ENCODE measurements at places on chromosomes 1 and 21.

GRCh38 chr1:161725908-161726472 lies 4.6 kb downstream of the FCRLB start:
- peak; percentile 37 for DNase-seq

DNA sequence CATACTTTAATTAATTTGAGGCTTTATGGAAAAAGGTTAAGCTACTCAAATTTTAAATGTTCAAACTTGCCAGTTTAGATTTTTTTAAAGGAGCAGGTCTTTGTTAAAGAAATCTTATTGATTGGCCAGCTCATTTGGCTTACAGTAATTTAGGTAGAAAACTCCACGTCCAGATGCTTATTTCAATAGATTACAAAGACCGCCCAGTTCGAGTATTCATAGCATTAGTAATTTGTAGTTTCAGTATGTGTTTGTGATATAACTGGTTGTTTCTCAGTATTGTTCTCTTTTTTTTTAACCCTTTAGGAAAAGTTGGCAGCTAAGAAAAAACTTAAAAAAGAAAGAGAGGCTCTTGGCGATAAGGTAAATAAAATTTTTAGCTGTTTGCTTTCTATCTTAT lies 1.6 kb downstream of the RPF1 start:
- DNase-seq = peak; percentile 22

DNA sequence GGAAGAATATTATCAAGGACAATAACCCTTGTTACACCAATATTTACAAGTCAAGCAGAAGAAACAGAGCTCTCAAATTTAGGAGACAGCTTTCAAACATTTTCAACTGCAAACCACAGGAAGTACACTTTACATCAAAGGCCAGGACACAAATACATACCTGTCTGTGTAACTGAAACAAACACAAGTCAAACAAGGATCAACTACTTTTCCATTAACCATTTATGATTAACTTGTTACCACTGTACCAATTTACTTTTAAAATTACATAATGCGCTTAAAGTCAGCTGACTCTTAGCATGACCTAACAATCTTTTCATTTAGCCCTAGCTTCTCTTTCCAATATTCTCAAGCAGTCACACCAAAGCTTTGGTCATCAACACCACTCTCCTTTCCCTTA lies 43.5 kb downstream of the TRIM33 start:
- peak; percentile 22 for DNase-seq

- peak; percentile 86 for DNase-seq
Measured at GRCh38 chr21:45140346-45140940, 66.1 kb downstream of the ADARB1 start.

- DNase-seq = no peak
Measured at GRCh38 chr1:88311265-88311664, 372.8 kb upstream of the PKN2 start.

- no peak for DNase-seq
Measured at GRCh38 chr1:211478376-211478775, 13.6 kb downstream of the RD3 start.

- DNase-seq = no peak
Measured at GRCh38 chr1:209342441-209343175, 240.9 kb upstream of the CAMK1G start.

- no peak for DNase-seq
Measured at GRCh38 chr1:63524201-63524600, 876 bp downstream of the EFCAB7 start.

- no peak for DNase-seq
Measured at GRCh38 chr1:85629532-85629920, 49.0 kb downstream of the CCN1 start.

DNA sequence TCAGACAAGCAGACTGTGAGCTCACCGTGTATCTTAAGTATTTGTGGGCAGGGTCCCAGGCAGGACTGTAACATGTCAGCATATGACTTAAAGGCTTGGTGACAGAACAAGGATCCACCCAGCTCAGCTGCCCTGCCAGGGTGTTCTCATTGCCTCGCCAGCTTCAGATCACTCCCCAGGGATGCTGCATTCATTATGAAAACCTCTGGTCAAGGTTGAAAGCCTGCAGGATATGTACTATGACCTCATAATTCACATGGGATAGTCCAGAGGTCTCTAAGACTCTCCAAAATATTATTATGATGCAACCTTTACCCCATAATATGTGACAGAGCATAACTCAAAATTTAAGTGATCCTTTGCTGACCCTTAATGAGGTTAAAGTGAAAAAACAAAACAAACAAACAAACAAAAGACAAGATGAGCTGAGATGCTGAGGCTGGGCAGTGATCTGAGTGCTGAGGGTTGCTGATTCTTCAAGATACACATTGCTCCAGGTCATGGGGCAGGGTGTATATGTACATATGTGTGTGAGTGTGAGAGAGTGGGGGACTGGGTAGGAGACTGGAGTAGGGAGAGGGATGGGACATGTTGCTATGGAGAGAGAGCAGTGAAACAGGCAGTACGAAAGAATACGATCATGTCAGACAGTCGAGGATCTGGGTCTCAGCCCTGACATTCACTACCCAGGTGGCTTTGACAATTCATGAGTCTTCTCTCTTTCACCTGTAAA lies 98.8 kb upstream of the DUSP10 start:
- no peak for DNase-seq

DNA sequence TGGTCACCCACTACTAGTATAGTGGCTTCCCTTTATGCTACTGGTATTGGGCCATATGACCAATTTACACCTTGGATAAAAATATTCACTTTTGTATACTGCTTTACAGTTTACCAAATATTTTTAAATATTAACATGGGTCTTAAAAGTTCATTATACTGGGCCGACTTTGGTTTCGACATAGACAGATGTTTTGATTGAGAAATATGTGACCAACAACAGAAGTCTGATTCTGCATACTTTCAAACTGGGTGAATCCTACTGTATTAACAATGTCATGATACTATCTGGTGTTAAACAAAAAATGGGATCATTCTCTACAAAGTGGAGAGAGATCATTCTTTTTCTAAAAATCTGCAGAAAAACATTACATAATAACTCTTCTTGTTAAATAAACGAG lies 134.8 kb downstream of the AKT3 start:
- DNase-seq = no peak

- DNase-seq = no peak
Measured at GRCh38 chr1:15523104-15524020, 653 bp downstream of the CASP9 start.

DNA sequence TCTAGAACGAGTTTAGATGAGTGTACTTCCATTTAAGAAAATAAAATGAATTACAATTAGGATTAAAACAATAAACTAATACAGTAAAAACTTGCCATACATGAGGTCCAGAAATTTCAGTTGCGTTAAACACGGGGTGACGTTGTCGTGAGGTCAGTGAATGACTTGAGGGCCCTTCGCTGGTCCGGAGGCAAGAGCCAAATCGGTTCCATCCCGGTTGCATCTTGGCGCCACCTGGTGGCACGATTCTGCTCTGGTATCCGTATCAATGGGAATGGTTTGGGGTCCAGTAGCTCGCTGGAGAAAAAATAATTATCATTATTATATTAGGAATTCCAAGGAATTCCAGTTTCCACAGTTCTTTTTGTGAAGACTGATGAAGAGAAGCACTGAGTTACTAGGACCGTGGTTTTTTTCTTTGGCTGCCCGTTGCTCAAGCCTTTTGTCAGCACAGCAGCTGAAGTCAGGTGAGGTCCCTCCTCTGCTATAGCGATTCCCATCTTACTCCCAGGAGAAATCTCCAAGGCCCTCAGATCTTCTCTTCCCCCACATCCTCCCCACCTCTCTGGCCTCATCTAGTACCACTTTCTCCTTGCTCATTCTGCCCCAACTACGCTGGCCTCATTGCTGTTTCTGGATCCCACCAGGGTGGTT lies 161.4 kb downstream of the SLC35F3 start:
- peak; percentile 59 for DNase-seq

- DNase-seq = peak; percentile 58
Measured at GRCh38 chr1:14599800-14600199, 1.3 kb downstream of the KAZN start.

- DNase-seq = no peak
Measured at GRCh38 chr21:26842974-26843932, 2.0 kb downstream of the ADAMTS1 start.

DNA sequence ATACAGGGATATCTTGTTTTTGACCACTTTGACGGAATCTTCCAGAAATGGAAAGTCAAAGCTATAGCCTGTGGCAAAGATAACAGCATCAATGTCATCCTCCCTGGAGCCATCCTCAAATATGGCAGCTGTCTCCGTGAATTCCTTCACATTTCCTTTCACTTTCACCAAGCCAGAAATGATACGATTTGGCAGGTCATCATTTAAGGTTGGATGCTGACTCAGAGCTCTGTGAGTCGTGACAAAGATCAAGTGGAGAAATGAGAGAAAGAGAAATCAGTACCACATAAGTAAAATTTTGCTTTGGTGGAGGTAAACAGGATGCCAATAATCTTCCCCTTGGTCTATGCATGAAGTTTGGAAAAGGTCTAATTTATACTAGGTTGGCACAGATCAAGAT lies 23.9 kb downstream of the FMO5 start:
- DNase-seq = no peak

GRCh38 chr1:81190003-81190402 lies 610.7 kb upstream of the ADGRL2 start:
- no peak for DNase-seq

DNA sequence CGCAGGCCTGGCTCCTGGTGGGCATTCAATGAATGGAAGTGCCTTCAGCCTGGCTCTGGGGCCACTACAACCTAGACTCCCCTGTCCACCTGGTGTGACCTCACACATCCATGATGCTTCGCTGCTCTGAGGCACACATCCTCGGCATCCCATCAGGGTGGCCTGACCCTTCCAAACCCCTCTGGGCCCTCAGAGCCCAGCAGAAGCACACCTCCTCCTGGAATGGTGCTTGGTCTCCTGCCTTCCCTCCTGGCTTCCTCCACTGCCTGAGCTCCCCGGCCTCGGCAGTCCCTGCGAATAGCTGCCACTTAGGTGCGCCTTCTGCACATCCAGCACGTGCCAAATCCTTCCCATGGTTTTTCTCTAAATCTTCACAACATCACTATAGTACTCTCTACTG lies 133.8 kb downstream of the GLIS1 start:
- no peak for DNase-seq

- no peak for DNase-seq
Measured at GRCh38 chr21:40672602-40673001, 174.4 kb downstream of the DSCAM start.

GRCh38 chr1:55654171-55654570 lies 439.0 kb upstream of the USP24 start:
- no peak for DNase-seq

DNA sequence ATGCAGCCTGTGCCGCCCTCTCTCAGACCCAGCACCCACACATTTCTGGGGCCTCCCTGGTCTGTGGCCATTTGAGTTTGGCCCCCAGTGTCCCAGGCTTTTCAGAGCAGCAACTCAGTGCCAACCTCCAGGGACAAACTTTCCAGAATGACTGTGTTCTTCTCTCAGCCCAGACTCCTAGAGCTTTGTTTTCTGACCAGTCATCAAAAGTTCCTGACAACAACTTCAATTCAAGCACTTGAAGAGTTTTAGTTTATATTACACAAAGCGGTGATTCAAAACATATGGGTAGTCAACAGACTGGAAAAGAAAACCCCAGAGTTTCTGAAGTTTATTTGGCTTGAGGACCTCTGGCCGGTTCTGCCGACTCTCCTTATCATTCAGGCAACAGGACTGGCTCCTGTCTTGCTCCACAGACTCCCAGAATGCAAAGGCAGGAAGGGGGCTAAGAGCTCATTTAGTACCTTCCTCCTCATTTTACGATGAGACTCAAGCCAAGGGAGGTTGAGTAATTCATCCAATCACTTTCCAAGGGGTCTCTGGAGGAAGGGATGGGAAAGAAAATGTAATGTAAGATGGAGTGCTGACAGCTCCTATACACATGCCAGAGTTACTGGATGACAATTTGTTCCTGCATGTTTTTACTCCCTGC lies 27.0 kb upstream of the TIAM1 start:
- no peak for DNase-seq

GRCh38 chr1:230215529-230215928 lies 148.5 kb downstream of the GALNT2 start:
- no peak for DNase-seq

DNA sequence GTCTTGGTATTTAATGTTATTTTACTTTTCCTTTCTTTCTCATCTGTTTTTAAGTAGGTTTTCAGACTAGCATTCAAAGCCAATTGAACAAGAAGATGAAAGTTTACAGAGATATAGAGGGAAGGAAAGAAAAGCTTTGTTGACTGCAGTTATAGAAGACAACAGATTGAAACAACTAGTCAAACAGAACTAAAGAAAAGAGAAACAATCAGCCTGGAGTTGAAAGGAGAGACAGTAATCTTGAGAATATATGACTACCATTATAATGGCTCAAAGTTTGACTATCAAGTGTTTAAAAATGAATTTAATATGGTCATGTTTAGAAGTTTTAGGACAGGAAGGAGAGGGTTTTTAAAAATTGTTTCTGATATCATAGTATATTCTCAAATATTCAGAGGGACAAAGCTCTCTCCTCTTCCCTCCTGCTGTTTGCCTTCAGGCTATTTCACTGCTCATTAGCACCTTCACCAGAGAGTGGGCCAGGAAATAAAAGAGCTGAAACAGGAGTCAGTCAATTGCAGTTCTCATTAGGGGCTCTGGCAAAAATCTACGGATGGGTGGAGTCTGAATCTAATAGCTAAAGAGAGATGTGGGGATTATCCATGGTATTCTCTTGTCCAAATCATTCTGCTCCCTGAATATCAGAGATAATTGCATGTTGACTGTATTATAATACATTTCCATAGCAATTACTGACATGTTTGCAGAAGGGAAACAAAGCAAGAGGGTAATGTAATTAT lies 577.8 kb downstream of the BRINP3 start:
- DNase-seq = no peak

DNA sequence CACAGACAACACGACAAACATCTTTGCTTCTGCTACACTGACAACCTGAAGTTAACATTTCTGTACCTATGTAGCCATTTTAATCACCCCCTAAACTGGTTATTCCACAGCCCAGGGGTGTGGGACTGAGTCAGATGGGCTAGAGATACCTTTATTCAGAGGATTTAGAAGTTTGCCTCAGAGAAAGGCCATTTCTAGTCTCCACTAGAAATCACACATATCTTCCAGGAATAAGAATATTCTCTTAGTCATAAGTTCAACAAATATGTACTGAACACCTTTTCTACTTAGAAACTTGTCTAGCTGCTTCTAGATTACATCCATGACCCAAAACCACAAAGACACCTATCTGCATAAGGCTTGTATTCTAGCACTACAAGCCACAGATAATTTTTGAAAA lies 38.8 kb downstream of the ERG start:
- no peak for DNase-seq

DNA sequence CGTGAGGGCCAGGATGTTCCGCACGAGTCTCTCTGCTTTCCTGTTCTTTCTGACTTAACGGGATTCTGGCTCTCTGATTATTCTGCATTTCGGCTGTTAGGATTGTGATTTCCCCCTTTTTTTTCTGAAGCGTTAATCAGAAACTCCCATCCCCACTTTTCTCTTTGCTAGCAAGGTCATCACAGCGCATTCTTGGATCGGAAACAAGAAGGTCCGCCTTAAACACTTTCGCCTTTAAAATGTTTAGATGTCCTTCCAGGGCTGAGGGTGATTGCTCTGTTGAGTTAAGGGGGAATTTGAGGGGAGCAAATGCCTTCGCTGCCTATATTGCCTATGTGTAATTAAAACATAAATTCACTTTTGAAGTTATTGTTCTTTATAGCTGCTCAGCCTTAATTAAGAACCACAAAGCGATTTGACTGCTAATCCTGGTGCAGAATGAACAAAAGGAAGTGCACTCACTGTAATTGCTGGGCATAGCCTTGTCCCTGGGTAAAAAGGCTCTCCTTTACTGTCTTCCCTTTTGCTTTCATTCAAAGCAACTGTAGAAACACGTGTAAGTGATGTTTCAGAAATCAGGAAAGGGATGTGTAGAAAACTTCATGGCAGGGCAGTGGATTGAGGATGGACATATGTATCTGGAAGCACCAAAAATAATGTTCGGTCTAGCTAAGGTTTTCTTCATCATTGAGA lies 1.2 kb downstream of the LAMC1 start:
- no peak for DNase-seq
